Panc1 (cell line): ENCODE measurements at places on chromosomes 1 and 21.

- DNase-seq = no peak
These were observed 162.1 kb downstream of the GLUL start for GRCh38 chr1:182229451-182229850.

DNA sequence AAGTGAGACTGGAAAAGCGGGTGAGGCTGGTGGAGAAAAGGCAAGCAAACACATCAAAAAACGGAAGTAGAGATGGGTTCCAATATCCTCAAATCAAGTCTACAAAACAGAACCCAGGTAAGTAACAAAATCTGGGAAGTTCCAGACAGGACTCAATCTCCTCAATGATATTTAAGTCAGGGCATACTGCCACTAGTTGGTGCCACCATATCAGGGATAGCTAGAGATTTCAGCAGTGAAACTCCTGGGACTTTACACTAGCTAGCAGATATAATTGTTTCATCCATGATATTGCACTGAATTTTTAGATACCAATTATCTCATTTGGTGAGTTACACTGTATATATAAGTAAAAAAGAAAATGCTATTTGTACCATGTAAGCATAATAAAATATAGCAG lies 52.0 kb downstream of the EYA3 start:
- no peak for DNase-seq

DNA sequence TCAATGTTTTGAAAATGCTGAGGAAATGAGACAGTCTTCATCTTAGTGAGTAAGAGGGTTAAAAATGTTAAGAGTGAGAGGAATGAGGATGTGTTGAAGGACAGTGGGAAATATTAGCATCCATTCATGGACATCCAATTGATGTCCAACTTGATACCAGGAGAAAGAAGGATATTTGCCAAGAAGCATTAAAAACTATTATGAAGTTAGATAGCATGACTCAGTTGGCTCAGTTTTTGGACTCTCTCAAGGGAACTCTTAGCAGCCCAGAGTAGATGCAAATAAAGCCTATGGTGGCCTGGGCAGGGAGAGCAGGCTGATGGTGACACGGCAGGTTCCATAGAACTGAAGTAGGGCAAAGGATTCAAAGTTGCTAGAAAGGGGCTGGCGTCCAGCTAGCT lies 171.0 kb downstream of the ZZZ3 start:
- no peak for DNase-seq

- DNase-seq = no peak
These were observed 60.6 kb downstream of the RGS2 start for GRCh38 chr1:192869308-192869940.

GRCh38 chr1:226820941-226821718 lies 49.3 kb upstream of the PSEN2 start:
- DNase-seq = peak; percentile 86

GRCh38 chr1:201178718-201179117 lies 11.9 kb upstream of the IGFN1 start:
- no peak for DNase-seq

- no peak for DNase-seq
These were observed 158.3 kb downstream of the ST6GALNAC5 start for GRCh38 chr1:77025599-77025998.

- DNase-seq = peak; percentile 58
These were observed 42.5 kb upstream of the TMEM125 start for GRCh38 chr1:43227143-43227764.

- no peak for DNase-seq
These were observed 4.1 kb downstream of the RBM15 start for GRCh38 chr1:110343249-110343648.

DNA sequence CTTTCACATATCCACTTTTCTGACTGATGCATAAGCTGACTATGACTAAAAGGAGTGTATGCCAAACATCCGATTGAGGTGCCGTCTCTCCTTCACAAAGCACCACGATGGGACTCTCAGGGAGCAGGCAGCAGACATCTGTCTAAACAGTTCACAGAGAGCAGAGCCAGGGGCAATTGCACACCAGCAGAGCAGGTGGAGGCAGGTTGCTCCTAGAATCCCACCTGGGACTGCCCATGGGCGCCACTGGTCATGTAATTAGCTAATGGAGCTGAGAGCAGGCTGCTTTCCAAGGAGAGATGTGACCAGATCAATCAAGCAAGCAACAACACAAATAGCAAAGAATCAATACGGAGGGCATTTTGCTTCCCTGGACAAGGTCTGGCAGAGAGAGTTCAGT lies 30.5 kb upstream of the COA6 start:
- DNase-seq = no peak

DNA sequence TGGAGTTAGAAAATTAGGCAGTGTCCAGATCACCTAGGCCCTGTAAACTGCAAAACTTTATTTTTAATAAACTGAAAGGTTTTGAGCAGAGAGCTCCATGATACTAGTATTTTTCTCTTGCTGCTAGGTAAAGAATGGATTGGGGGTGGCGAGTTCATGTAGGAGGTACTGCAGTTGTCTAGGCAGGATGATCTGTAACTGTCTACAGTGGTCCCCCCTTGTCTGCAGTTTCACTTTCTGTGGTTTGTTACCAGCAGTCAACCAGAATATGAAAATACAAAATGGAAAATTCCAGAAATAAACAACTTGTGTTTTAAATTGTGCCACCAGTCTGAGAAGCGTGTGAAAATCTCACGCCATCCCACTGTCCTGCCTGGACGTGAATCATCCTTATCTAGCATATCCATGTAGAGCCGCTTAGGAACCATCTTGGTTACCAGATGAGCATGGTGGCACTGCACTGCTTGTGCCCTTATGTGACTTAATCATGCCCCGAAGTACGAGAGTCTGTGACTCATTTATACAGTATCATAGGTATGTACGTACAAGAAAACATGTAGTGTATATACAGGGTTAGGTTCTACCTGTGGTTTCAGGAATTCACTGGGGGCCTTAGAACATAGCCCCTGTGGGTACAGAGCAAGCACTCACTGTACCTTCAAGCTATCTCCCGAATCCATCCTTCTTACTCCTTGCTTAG lies 94.2 kb downstream of the AHCTF1 start:
- DNase-seq = no peak

DNA sequence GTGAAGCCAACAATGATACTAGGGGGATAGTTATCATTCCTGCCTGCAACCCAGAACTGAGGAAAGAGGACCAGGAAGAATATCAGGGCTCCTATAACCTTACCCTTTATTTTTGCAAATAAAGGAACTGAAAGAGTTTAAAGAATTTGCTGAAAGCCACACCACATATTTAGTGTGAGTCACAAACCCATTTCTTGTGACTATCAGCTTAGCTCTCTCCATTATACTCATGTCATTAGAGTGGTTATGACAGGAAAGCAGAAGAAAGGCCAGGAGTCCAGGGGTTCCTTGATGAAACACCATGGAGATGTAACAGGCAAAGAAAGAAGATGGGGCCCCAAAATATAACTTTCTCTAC lies 141.1 kb upstream of the SAMSN1 start:
- DNase-seq = no peak

GRCh38 chr1:108972951-108973350 lies 9.7 kb upstream of the CLCC1 start:
- DNase-seq = no peak

GRCh38 chr1:51636764-51637522 lies 20.1 kb downstream of the OSBPL9 start:
- DNase-seq = peak; percentile 73

GRCh38 chr1:203395751-203396150 lies 44.8 kb upstream of the FMOD start:
- DNase-seq = no peak

GRCh38 chr1:202750024-202750423 lies 39.8 kb upstream of the SYT2 start:
- no peak for DNase-seq

DNA sequence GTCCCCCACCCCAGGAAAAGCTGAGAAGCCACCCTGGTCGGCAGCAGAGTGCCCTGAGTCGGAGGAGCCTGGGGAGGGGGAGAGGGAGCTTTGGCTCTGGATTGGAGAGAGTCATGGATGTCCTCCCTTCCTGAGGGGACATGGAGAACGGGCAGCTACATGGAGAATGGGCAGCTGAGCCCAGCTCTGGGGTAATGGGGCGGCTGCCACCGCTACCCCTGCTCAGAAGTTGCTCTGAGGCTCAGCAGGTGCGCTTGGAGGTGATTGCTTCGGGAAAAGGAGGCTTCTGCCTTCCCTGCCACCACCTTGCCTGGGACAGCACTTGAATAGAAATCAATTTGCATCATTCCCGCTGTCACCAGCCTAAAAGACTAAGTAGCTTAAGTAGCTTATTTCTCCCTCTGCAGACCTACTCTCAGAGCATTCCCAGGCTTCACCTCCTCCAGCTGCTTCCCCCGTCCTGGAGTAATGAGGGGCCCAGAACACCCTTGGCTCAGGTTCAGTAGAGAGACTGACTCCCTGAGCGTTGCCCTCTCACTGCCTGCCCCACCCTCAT lies 8.3 kb downstream of the DISP3 start:
- no peak for DNase-seq

GRCh38 chr1:234734412-234734835 lies 124.4 kb upstream of the IRF2BP2 start:
- DNase-seq = no peak

- DNase-seq = no peak
These were observed 7.0 kb downstream of the EPHX1 start for GRCh38 chr1:225816643-225817538.

GRCh38 chr1:106925750-106926149 lies 130.7 kb upstream of the PRMT6 start:
- DNase-seq = no peak

DNA sequence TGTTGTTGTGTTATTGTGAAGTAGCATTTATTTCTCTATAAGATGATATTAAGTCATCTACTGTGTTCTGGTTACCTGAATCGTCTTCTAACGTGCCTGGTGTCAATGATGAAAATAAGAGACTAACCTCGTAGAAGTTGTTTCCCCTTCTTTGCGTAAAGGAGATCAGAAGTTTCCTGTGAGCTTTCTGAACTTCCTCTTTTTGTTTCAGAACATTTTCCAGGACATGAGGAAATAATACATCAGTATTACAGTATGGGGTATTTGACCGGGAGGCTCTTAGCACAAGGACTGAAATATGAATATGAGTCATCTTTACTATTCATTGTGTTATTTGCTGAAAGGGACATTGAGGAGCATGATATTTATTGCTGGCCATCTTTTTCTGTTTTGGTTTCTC lies 1.3 kb downstream of the ST6GALNAC3 start:
- DNase-seq = no peak

GRCh38 chr1:163410073-163410999 lies 88.6 kb downstream of the NUF2 start:
- peak; percentile 22 for DNase-seq

DNA sequence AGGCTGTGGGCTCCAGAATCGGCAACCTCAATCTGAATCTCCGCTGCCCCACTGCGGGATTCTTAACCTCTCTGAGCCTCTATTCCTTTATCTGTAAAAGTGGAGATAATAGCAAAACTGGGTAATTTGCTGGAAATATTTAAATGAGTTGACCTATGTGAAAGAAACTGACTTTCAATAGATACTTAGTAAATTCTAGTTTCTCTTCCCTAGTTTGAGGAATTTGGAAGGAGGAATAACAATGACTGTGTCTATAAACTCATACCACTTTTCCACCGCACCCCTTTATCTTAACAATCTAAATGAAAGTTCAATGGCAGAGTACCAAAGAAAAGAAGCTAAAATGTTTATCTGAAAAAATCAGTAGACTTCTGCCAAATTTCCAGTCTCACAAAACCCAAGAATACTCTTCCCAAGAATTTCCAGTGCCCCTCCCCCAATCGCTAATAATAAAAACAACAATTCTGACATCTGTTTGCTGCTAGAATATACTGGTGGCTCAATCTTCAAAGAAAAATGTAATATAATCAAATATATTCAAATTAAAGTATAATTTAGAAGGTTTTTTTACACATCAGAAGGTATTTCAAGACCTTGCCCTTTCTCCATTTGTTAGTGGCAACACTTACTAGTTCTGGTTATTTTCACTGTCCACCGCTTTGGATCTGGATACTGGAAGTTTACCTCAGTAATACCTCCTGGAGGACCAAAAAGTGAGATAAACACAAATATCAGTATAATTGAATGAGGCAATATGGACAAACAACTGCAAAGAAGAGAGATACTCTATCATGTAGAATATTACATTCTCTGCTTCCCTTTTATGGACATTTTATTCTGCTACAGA lies 171.2 kb downstream of the LTN1 start:
- DNase-seq = no peak

- DNase-seq = no peak
These were observed 181.1 kb downstream of the FCRL5 start for GRCh38 chr1:157371221-157371620.

DNA sequence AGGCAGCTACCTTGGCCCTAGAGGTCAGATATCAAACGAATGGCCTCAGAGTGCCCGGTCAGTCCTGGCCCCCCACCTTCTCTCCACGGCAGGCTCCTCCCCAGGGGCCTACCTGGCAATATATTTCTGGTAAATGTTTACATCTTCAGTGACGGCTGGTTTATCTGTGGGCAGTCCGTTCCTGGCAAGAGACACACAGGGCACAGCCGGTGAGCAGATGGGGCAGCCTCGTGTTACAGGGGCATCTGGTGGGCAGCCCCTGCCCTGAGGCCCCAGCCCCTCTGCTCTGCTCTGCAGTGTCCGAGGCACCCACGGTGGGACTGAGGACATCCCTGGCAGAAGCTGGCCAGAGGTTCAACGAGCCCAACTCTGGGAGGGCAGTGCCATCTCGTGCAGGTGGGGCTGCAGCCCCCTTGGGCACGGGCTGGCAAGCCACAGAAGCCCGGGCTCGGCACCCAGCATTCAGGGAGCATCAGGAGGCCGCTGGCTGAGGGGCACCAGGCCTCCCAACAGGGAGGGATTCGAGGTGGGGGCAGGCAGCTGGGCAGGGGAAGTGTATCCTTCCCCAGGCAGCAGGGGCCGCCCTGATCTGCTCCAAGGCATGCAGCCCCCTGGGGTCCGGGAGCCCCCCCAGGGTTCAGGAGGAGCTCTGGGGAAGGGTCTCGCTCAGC lies 137.9 kb downstream of the CASZ1 start:
- no peak for DNase-seq

DNA sequence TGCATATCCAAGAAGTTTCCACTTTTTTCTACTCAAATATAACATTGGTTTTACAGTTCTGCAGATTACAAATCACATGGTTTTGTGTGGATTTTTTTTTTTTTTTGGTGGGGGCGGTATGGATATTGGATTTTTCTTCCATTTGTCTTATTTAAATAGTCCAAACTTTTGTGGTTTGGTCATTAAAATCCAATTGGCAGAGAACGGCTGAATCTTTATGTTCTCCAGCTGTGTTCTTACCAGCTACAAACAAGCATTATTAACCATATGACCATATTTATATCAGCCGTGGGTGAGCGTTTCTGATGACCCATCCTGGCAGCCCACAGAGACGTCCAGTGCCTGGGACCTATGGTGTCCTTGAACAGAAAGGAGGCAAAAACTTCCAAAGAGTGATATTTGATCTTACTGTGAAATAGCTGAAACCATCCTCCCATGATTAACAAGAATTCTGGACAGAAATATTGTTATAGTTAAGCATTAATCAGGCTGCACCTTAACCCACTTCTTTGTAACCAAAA lies 200.4 kb downstream of the LYPLAL1 start:
- DNase-seq = no peak

GRCh38 chr1:223199094-223199647 lies 56.1 kb upstream of the TLR5 start:
- DNase-seq = no peak

DNA sequence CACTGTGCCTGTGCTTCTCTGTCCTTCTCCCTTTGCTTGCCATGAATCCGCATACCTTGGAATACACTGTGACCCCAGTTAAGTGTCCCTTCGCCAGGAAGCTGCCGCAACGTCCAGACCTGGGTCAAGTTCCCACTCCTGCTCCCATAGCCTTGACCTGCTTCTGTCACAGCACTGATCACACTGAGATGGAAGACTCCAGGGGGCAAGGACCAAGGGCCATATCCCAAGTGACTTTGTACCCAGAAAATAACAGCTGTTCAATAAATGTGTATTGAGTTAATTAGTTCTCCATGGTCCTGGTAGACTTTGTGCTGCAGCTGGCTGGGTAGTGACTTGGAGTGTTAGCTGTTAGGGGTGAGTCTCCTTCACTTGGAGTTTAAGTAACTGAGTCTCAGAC lies 25.8 kb downstream of the SLC5A9 start:
- no peak for DNase-seq
